Stimulated activated memory B cell treated with anti-CD40 and anti-IgM and Interleukin-4, amounts not matched to agents 10 μg/mL and 1 μg/mL and 100 μg/mL, for 72 hours (primary cell): ENCODE measurements at places on chromosomes 2 and 18.
A peak's percentile ranks its signal among the peaks of the same experiment; 100 is the strongest.

GRCh38 chr2:136482966-136483365 lies 282.4 kb upstream of the THSD7B start:
- ATAC-seq = no peak

DNA sequence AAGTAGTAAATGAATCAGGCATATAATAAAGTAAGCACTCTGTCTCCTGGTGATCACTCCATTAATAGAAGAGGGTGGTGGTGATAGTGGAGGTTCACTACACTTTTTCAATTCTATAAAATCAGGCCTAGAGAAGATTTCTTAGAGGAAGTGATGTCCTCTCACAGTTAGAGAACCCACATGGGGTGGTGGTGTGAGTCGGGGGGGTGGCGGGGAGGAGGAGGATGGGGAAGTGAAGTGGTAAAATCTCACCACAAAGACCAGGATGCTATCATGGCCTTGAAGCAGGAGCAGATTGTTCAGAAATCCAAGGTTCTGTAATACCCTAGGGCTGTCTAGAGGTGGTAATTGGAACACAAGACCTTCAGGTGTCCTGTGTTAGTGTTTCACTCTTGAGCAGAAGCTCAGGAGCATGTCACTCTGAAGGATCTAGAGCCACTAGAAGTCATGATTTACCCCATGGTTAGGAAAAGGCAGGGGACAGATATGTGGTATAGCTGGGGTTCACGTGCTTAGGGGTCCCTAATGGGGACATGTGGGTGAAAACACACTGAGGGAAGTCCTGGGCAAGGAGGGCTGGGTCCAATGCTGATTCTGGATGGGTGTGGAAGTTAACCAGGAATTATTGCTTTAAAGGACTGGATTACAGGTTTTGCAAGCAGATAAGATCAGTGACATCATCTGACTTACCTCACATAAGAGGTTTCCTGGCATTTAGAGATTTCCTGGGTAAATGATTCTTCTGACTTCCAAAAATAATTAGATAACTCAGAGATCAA lies 31.0 kb downstream of the RNF125 start:
- peak; percentile 74 for ATAC-seq

DNA sequence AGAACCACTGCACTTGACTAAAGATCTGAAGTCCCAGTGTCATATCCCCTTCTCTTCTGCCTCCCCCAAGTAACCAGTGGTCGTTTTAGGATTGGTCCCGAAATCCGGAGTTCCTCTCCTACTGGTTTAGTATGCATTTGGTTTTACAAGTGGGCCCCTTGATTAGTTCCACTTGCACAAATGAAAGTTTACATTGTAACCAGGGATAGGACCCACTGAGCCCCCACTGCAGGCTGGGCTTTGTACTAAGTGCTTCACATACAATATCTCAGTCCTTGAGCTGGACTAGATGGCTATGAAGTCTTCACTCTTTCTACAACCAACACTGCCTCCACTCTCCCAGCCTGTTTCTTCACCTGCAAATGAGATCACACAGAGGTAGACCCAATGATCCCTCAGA lies 50.4 kb downstream of the CYRIA start:
- ATAC-seq = no peak

DNA sequence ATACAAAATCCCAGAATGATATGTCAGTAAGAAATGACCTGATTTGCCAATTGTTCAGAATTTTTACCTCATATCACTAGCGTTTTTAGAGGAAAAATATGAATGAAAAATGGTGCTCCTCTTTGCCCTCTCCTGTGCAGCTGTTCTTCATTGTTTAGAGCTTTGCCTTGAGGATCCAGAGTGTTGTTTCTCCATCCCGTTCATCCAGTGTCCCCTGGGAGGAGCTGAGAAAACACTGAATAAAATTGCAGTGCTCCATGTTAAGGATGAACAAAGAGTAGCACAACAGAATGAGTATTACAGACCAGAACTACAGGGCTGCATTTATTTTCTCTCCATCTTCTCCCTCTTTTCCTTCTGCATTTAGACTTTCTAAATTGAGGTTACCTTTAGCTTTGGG lies 133.1 kb downstream of the ADCYAP1 start:
- no peak for ATAC-seq

GRCh38 chr2:241540401-241540770 lies 18.2 kb upstream of the BOK start:
- no peak for ATAC-seq

GRCh38 chr2:179787601-179788000 lies 73.8 kb downstream of the ZNF385B start:
- no peak for ATAC-seq

GRCh38 chr2:186187854-186188253 lies 298.2 kb upstream of the ZC3H15 start:
- no peak for ATAC-seq

DNA sequence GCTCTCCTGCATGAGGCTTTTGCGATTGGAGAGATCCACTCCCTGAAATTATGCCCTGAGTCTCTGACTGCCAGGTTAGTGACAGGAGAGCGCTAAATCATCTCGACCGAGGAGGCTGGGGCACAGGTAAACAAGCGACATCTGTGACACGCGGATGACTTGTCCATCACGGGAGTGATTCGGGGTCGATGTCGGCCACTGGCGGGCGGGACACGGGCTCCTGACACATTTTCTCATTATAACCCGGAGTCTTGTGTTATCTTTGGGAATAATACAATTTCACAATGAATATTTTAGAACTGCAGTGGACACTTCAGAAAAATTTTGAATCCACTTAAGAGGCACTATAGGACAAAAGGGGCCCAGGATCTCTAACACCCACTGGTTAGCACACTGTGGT lies 29.5 kb upstream of the SLC35G4 start:
- ATAC-seq = no peak

- no peak for ATAC-seq
Measured at GRCh38 chr2:13104723-13105122, 388.0 kb downstream of the TRIB2 start.

DNA sequence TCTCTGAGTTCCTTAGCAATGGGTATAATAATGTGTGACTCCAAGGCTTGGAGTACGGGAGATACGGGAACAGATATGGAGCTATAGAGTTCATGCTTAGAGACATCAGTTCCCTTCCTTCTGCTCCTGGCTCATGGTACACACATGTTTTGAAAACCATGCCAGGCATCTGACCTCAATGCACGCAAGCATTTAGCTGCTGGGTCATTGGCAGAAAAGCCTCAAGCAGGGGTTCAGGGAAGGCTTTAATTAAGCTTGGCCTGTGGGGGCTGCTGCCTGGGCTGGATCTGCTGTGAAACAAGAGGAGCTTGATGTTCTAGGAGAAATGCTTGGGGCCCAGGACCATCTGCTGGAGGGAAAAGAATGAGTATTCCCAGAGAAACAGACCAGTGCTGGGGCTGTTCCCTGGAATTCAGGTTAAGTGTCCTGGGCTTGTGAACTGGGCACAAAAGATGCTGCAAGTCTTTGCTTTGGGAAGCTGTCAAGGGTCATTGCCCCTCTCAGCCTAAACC lies 3.2 kb downstream of the ALLC start:
- ATAC-seq = no peak

GRCh38 chr2:29517413-29517812 lies 402.2 kb downstream of the CLIP4 start:
- ATAC-seq = no peak

DNA sequence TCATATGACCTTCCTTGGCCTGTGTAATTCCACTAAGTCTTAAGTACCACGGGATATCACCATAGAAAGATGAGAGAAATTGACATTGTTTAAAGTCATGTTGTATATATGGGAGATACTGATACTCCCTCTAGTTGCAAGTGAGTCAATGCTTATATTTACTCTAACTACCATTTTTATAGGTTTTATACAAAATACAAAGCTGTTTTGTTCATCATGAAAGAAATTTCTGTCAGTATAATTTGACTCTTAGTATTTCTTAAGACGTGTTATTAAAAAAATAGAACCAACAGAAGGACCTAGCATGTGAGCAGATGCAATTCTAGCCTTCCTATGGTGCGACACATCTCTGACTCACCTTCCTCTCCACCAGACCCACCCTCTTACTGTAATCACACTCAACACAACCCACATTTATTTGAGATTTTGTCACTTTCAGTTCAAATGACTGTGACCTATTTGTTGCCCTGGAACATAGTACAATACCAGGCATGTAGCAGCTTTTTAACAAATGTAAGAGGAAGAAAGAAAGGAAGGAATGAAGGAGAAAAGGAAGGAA lies 453.1 kb downstream of the CMPK2 start:
- no peak for ATAC-seq

DNA sequence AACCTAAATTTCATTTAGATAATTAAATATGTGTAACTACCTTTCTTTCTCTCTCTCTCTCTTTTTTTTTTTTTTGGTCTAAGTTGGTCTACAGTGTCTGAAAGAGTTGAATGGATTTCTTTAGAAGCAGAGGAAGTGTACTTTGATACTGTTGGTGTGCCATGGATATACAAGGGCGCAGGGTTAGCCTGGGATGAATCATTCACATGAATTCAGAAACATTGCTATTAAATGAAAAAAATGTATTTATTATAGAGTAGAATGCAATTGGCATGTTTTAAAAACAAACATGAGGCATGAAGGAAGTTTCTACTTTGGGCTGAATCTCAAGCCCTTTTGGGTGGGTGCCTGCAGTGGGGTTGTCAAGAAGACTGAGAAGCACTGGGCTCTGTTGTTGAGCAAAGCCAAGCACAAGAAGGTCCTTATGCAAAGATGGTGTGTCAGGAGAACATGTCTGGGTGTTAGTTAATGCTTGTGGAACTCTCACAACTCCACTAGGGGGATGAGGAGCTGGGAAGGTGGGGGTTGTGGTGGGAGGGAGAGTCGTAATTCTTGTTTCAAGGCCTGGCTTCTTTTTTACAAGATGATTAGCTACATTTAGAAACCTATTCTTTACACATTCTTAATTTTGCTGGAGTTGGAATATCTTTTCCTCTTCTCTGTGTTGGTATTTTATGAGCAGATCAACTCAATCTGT lies 57.9 kb downstream of the LYPD6 start:
- ATAC-seq = no peak

DNA sequence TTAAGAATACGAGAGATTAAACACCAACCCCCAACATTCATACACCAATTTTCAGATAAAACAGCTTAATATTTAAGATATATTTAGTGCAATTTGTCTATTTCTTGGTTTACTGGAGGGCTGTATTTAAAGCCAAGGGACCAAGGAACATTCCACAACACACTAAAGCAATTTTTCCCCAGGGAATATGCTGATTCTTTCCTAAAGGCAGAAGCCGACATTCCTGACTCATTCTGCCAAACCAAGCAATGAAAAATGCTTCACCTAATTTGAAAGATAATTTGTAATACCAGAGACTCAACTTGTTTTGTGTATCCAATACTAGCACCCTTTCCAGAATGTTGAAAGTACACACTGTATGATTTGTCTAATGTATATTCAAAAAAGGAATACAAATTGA lies 1267.6 kb upstream of the PIK3C3 start:
- ATAC-seq = no peak

DNA sequence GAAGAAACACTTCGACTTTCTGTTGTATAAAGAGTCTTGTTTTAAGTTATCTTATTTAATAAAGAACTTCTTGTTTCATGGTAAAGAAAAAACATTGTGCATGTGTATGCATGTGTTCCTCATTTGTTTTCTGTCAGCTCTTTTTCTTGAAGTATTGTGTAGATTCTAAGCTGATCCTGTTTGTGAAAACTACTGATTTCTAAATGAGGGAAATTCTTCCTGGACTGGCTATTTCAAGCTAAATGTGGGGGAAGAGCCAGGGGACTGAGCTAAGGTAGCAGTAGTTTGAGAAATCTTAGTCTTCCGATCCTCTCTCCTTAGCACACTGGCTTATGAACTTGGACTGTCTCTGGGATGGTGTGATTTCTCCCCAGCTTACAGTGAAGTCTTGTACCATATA lies 56.4 kb upstream of the RBMS1 start:
- no peak for ATAC-seq

- ATAC-seq = no peak
Measured at GRCh38 chr18:75369026-75369721, 58.3 kb downstream of the SMIM21 start.

GRCh38 chr2:148561389-148561788 lies 83.2 kb upstream of the EPC2 start:
- ATAC-seq = no peak

DNA sequence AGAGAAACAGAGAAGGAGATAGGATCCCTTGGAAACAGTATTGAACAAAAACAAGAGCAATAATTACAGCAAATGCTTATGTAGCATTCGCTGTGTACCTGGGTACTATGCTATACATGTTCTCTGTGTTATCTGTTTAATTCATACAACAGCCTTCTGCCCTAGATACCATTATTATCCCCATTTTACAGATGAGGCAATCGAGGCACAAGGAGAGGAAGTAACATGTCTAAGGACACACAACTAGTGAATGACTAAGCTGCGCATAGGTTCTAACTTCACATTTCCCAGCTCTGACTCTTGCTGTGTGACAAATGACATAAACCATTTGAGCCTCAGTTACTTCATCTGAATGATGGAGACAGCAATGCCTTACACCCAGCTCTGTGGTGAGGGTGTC lies 70.5 kb downstream of the VSNL1 start:
- ATAC-seq = no peak

DNA sequence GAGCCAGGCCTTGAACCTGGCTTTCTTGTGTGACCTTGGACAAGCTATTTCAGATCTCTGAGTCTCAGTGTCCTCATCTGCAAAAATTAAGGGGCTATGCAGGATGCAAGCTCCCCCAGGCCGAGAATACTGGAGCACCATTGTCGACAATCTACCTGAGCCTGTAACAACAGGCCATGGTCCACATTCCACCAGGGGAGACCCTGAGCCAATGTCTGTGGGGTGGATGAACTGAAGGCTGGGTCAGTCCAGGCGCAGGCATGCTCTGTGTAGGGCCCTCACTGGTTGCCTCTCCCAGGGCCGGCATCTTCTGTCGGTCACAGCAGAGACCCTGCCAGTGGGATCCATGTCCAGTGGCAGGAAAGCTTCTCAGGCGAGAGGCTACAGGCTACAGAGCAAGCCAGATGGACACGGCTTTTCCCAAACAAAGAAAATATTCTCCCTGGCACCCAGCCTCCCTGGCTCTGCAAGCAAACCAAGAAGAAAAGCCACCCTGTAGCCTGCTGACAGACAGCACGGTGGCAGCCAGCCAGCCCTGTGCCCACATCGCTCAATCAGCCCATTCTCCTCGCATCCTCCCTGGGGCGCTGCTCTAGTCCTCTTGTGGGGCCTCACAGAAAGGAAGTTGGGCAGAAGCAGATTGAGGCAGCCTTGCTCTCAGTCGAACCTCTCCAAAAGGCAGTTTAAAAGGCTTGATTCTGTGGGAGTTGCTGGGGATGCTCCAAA lies 48.7 kb upstream of the FZD7 start:
- ATAC-seq = peak; percentile 31

DNA sequence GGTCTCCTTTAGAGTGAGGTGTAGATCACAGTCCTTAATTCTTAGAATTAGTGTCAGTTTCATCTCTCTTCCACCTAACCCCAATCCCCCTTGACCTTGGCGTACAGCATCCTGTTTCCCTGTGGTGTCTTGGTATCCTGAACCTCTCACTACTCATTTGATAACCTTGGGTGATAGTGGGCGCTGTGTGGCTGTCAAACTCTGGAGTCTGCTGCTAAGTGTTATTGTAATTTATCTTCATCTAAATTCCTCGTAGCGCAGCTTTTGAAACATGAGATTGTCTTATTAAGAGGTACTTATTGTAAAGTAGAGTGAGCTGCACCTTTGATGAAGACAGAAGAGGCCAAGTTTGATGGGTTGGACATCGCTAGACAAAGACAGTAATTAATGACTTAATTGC lies 222.6 kb upstream of the SPRED2 start:
- ATAC-seq = no peak
